Endothelial cell of umbilical vein (primary cell): ENCODE measurements at places on chromosomes 11 and 22. TPM values are rescaled to one million over a fixed set of nuclear protein-coding genes. Genes with fewer than 3 reads are reported as not detected.

GRCh38 chr22:50500452-50500851, 7.0 kb downstream of the LMF2 start:
- DNase-seq = no peak
- peaks cover 5% of the 10 kb centered on the region for H3K36me3 ChIP-seq
- H3K27me3 ChIP-seq = no peaks in the 10 kb centered on the region
- no peaks in the 10 kb centered on the region for H3K4me1 ChIP-seq

The C11orf91 gene
- total RNA-seq = 1.4 and 2.1 TPM in 2 replicates

GRCh38 chr11:75725547-75726320, 8.1 kb downstream of the MOGAT2 start:
- no peaks in the 10 kb centered on the region for H3K27me3 ChIP-seq
- no peak overlapping the region for H3K27ac ChIP-seq
- H3K4me3 ChIP-seq = no peak overlapping the region
- H3K36me3 ChIP-seq = no peaks in the 10 kb centered on the region
- no peak for DNase-seq

The DKK3 gene
- 131 and 165 TPM in 2 replicates for total RNA-seq

The PDGFD gene
- total RNA-seq = 13.1 and 14.1 TPM in 2 replicates

GRCh38 chr11:119376197-119376847, 5.2 kb downstream of the USP2 start:
- H3K27ac ChIP-seq = no peak overlapping the region
- H3K36me3 ChIP-seq = no peaks in the 10 kb centered on the region
- H3K27me3 ChIP-seq = no peaks in the 10 kb centered on the region

The TMEM191C gene
- total RNA-seq = 1.2 and 1.5 TPM in 2 replicates

DNA sequence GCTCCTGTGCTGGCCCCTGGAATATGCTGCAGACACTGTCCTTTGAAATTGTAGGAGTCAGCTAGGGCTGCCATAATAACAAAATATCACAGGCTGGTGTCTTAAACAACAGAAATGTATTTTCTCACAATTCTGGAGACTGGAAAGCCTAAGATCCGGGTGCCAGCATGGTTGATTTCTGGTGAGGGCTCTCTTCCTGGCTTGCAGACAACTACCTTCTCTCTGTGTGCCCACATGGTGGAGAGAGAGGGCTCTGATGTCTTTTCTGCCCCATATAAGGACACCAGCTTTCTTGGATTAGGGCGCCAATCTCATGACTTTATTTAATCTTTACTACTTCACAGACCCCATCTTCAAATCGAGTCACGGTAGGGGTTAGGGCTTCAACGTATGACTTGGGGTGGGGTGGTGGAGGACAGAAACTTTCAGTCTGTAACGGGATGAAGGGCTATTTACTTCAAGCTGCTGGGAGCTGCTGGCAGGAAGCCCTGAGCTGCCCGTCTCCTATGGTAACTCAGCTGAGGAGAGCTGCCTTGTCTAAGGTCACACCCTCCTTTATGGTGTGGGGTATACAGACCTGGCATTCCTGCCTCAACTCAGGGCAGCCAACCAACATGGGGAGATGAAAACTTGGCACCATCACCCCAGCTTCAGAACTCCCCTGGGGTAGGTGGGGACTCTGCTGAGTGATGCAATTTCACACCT, 142.9 kb upstream of the ZBED5 start:
- peaks cover 8% of the 10 kb centered on the region for H3K27me3 ChIP-seq
- H3K4me1 ChIP-seq = no peaks in the 10 kb centered on the region
- H3K4me3 ChIP-seq = no peak overlapping the region
- H3K36me3 ChIP-seq = no peaks in the 10 kb centered on the region
- no peak for DNase-seq

GRCh38 chr11:128116447-128116846, 470.9 kb downstream of the ETS1 start:
- H3K4me3 ChIP-seq = no peak overlapping the region
- DNase-seq = no peak
- no peaks in the 10 kb centered on the region for H3K4me1 ChIP-seq
- no peak overlapping the region for H3K27ac ChIP-seq
- no peaks in the 10 kb centered on the region for H3K36me3 ChIP-seq

The SOX6 gene
- total RNA-seq = 0.14 and 3.7 TPM in 2 replicates

The CDC42BPG gene
- total RNA-seq = 0.42 and 0.62 TPM in 2 replicates

DNA sequence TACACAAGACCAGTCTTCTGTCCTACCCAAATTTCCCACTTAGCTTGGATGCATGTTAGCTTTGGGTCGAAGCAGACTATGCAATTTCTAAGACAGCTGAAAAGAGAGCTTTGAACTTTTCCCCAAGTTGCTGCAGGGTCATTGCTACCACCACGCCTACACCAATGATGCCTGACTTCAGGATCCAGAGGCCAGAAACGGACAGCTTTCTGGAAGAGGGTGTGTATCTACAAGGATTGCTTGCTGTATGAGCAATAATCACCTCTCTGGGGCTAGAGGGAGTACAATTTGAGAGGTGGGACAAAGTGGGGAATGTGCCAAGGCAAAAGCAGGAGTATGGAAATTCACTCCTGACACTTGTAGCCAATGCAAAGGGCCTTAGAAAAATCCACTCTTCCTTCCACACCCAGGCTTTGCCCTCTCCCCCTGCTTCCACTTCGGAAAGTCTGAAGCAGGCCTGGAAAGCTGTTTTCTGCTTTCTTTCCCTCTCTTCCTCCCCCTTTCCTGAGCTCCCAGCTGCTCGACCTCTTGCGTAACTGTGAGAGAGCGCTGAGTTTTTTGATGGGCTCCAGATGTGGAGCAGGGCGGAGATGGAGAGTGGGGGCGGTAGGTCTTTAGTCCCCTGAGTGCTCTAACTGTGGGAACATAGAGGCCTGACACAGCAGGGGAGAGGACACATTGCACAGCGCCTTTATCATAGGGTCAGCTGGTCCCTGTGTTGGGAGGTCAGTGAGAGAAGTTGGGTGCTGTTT, 2.1 kb upstream of the PHLDB1 start:
- H3K27ac ChIP-seq = no peak overlapping the region
- DNase-seq = peak; percentile 55
- H3K4me1 ChIP-seq = peaks cover 16% of the 10 kb centered on the region
- H3K27me3 ChIP-seq = no peaks in the 10 kb centered on the region

DNA sequence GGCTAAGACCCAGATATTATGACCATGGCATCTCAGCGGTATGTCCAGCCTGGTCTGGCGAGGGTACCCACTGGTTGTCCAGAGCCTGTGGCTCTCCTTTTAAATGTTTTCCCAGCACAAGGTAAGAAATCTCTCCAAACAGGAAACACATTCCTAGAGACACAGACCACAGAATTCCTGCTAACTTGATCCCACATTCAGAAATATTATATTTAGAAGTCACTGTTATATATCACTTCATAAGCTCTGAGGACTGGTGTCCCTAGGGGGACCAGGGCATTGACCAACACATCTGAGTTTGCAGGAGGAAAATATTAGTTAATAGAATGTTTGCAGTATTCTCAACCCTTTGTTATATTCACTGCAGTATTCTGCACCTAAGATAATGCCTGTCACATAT, 23.1 kb downstream of the TMPRSS13 start:
- H3K4me3 ChIP-seq = no peak overlapping the region
- peaks cover 5% of the 10 kb centered on the region for H3K4me1 ChIP-seq
- no peaks in the 10 kb centered on the region for H3K36me3 ChIP-seq
- no peak overlapping the region for H3K27ac ChIP-seq
- H3K27me3 ChIP-seq = no peaks in the 10 kb centered on the region

- no peak overlapping the region for H3K4me3 ChIP-seq
- no peak overlapping the region for H3K27ac ChIP-seq
- H3K36me3 ChIP-seq = no peaks in the 10 kb centered on the region
- no peaks in the 10 kb centered on the region for H3K27me3 ChIP-seq
- H3K4me1 ChIP-seq = peaks cover 5% of the 10 kb centered on the region
- DNase-seq = no peak
These were observed 2.5 kb downstream of the EPS8L2 start for GRCh38 chr11:708511-708910.

The SHANK2 gene
- not detected in 2 replicates for total RNA-seq

- no peaks in the 10 kb centered on the region for H3K36me3 ChIP-seq
- DNase-seq = no peak
- no peaks in the 10 kb centered on the region for H3K4me1 ChIP-seq
- no peak overlapping the region for H3K4me3 ChIP-seq
These were observed 12.6 kb downstream of the ARHGAP8 start for GRCh38 chr22:44764974-44765373.

DNA sequence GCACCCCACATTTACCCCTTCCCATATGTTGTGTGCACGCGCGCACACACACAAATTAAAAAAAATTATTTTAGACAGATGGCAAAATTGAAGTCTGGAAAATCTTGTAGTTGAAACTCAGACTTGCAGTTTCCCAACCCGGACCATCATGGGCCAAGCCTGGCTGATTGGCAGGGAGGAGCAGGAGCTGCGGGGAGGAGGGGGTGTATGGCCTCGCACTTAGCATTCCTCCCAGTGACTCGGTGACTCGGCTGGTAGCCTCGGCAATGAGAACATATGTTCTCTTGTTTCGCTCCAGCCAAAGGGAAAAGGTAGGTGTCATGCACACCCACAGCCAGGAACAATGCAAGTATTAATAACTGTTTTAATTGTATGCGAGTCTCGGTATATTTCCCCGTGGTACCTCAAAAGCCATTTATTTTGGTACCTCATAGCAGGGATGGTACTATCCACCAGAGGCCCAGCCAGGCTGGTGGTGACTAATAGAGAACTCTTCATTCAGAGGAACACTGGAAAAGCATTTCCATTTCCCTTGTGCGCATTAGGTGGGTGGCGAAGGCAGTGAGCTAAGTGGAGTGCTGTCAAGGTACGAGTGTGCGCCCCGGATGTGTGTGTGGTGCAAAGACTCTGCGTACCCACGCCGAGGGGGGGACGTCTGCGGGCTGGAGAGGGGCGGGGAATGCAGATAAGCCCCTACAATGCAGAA, 92.5 kb downstream of the DSCAML1 start:
- H3K27ac ChIP-seq = no peak overlapping the region
- H3K27me3 ChIP-seq = no peaks in the 10 kb centered on the region
- H3K36me3 ChIP-seq = no peaks in the 10 kb centered on the region
- H3K4me1 ChIP-seq = no peaks in the 10 kb centered on the region
- no peak for DNase-seq

DNA sequence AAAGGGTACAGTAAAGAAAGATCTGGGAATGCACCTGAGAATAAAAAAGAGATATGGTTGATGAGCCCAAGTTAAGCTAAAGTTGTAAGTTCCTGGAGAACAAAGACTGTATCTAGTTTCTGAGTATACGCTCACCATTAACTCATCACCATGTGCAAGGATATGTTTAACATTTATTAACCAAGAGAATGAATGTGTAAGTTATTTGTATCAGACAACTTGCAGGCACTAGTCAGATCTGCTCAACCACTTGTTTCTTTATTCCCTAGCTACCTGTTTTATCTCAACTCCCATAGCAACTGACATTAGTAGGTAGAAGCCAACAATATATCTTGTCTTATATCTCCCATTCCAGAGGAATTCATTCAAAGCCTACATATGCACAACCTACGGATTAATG, 74.9 kb upstream of the KCNA4 start:
- no peaks in the 10 kb centered on the region for H3K4me1 ChIP-seq
- H3K36me3 ChIP-seq = no peaks in the 10 kb centered on the region
- no peak overlapping the region for H3K4me3 ChIP-seq
- H3K27me3 ChIP-seq = no peaks in the 10 kb centered on the region
- no peak overlapping the region for H3K27ac ChIP-seq
- DNase-seq = no peak

The GLB1L2 gene
- 0.28 and 0.55 TPM in 2 replicates for total RNA-seq

- H3K4me3 ChIP-seq = no peak overlapping the region
- no peak overlapping the region for H3K27ac ChIP-seq
- no peaks in the 10 kb centered on the region for H3K27me3 ChIP-seq
- H3K4me1 ChIP-seq = no peaks in the 10 kb centered on the region
These were observed 133.0 kb downstream of the OPCML start for GRCh38 chr11:133399294-133399693.

The SMIM35 gene
- not detected in 2 replicates for total RNA-seq

- no peak overlapping the region for H3K4me3 ChIP-seq
- no peak for DNase-seq
- H3K27ac ChIP-seq = no peak overlapping the region
- H3K36me3 ChIP-seq = no peaks in the 10 kb centered on the region
- H3K4me1 ChIP-seq = no peaks in the 10 kb centered on the region
- no peaks in the 10 kb centered on the region for H3K27me3 ChIP-seq
These were observed 3.4 kb downstream of the DGCR6 start for GRCh38 chr22:18909556-18909955.

The KRTAP5-8 gene
- total RNA-seq = not detected in 2 replicates

DNA sequence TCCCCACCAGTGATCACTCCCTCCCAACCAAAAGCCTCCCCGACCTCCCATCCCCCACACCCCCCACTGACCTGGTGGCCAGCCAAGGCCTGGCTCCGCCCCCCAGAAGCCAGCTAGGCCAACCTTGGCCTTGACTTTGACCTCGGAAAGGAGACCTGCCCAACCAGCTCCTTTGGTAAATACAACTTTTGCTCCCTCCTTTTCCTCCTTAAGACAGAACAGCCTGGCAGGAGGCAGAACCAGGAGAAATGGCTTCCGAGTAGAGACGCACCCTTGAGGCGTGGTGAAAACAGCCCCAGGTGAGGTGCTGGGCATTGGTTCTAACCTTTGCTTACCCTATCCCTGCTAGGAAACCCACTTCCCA, 27.0 kb downstream of the PLEKHA7 start:
- H3K27ac ChIP-seq = no peak overlapping the region
- H3K4me3 ChIP-seq = no peak overlapping the region
- no peaks in the 10 kb centered on the region for H3K27me3 ChIP-seq
- no peaks in the 10 kb centered on the region for H3K36me3 ChIP-seq
- no peaks in the 10 kb centered on the region for H3K4me1 ChIP-seq

The CCDC116 gene
- total RNA-seq = 0.33 and 0.53 TPM in 2 replicates

DNA sequence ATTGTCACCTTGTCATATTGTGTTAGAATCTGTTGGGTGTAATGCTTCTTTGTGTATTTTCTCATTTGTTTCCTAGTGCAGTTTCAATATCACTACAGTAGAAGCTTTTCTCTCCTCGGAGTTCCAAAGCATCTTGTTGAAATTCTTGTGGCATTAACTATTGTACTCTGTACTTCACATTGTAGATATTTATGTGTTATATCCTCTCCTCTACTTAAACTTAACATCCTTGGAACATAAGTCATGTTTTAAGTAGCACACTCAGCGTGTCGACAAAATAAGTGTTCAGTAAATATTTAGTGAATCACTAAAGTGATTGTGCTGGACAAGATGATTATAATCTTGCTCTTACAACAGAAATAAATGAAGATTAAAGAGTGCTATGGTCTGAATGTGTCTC, 201.7 kb downstream of the ARHGAP42 start:
- H3K27ac ChIP-seq = no peak overlapping the region
- no peak overlapping the region for H3K4me3 ChIP-seq
- H3K36me3 ChIP-seq = no peaks in the 10 kb centered on the region
- no peaks in the 10 kb centered on the region for H3K4me1 ChIP-seq

The WBP2NL gene
- 0.27 TPM in 1 of 2 replicates, not detected in the other for total RNA-seq

The BATF2 gene
- 0.75 and 0.81 TPM in 2 replicates for total RNA-seq

The APOA4 gene
- total RNA-seq = not detected in 2 replicates

The MYEOV gene
- 7.0 and 14.4 TPM in 2 replicates for total RNA-seq

- H3K4me1 ChIP-seq = no peaks in the 10 kb centered on the region
- peak; percentile 29 for DNase-seq
- no peaks in the 10 kb centered on the region for H3K27me3 ChIP-seq
- no peak overlapping the region for H3K4me3 ChIP-seq
- H3K36me3 ChIP-seq = no peaks in the 10 kb centered on the region
These were observed 97.4 kb upstream of the SLC6A5 start for GRCh38 chr11:20501971-20502370.

GRCh38 chr11:76604626-76605241, 65.8 kb downstream of the LRRC32 start:
- no peaks in the 10 kb centered on the region for H3K36me3 ChIP-seq
- no peak for DNase-seq
- H3K27me3 ChIP-seq = no peaks in the 10 kb centered on the region
- H3K27ac ChIP-seq = no peak overlapping the region
- peaks cover 9% of the 10 kb centered on the region for H3K4me1 ChIP-seq

GRCh38 chr11:119316016-119316728, 758 bp downstream of the MCAM start:
- H3K27ac ChIP-seq = peak overlapping the region; percentile 80
- peaks cover 32% of the 10 kb centered on the region for H3K36me3 ChIP-seq
- no peaks in the 10 kb centered on the region for H3K27me3 ChIP-seq
